Amniotic epithelial cell (primary cell): ENCODE measurements at places on chromosomes 7 and 10.

GRCh38 chr10:22389856-22390589, 44.7 kb downstream of the SPAG6 start:
- DNase-seq, result no peak

DNA sequence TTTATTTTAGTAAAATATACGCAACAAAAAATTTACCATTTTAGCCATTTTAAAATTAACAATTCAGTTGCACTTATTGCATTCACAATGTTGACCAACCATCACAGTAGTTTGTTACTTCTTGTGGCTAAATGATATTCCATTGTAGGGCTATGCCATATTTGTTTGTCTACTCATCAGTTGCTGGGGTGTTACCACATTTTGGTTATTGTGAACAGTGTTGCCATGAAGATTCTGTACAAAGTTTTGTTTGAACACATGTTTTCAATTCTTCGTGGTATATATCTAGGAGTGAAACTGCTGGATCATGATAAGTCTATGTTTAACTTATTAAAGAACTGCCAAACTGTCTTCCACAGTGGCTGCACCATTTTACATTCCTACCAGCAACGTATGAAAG, 46.3 kb upstream of the ZNF365 start:
- DNase-seq, result no peak

DNA sequence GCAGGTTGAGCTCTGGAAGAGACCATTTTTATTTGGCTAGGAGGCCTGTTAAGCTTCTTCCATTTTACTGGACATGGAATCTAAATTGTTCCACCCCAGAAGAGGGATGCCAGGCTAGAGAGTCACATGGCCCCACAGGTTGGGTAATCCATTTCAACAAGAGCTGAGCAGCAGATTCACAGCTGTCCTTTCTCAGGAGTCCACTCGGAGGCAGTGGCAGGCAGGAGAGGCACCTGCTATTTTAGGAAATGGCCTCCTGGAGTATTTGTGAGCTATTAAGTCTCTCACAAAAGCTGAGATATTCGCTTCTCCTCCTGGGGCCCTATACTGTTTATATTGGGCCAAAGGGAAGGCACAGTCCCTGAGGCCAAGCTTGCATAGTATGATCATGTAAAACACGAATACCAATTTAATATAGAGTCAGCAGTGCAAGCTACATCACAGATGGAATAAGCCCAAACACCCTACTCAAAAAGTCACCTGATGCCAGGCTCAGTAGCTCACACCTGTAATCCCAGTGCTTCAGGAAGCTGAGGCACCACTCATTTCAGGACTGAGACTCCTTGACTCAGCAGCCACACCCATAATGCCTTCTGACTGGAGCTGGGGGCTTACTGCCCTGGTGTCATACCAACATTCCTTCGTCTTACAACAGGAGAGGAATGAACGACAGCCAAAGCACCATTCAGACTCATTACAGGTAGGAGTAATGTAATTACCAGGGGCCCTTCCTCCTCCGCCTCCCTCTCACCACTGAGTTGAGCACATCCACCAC, 124.1 kb downstream of the LMBR1 start:
- DNase-seq, result peak; percentile 7

DNA sequence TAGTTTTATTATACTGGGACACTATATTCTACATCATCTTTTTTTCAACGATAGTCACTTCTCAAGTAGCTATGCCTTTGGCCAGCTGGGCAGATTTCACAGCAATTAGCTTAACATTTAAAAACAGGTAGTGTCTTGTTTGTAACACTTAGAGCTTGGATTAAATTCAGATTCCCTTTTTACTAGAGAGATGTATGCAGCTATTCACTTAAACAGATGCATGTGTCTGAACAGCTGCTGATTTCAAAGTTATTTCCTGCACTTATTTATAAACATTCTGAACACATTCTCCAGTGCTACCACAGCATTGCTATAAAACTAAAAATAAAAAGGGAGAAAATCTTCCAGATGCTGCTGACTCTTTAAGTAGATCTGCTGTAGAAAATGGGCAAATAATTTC, 637.2 kb downstream of the POM121L12 start:
- no peak for DNase-seq
